Activated naive CD4-positive, alpha-beta T cell (primary cell): ENCODE measurements at places on chromosomes 3 and 15.

DNA sequence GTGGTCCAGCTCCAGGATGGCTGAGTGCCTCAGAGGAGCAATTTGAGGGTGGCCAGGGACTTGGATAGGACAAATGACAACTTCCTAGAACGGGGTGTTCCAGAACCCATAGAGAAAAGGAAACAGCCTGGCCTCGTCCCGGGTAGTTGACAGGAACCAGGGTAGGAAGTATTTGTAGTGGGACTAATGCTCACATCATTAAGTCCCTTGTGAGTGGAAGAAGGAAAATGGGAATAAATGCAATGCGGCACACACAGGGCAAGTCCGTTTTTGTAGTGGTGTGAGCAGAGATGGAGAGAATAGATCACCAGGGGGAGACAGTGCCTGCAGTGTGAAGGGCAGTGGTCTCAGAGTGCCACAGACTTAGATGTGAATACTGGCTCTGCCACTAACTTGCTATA, 19.6 kb downstream of the TIMP4 start:
- no peak for DNase-seq

GRCh38 chr15:81981908-81982307, 63.9 kb downstream of the MEX3B start:
- DNase-seq: no peak

DNA sequence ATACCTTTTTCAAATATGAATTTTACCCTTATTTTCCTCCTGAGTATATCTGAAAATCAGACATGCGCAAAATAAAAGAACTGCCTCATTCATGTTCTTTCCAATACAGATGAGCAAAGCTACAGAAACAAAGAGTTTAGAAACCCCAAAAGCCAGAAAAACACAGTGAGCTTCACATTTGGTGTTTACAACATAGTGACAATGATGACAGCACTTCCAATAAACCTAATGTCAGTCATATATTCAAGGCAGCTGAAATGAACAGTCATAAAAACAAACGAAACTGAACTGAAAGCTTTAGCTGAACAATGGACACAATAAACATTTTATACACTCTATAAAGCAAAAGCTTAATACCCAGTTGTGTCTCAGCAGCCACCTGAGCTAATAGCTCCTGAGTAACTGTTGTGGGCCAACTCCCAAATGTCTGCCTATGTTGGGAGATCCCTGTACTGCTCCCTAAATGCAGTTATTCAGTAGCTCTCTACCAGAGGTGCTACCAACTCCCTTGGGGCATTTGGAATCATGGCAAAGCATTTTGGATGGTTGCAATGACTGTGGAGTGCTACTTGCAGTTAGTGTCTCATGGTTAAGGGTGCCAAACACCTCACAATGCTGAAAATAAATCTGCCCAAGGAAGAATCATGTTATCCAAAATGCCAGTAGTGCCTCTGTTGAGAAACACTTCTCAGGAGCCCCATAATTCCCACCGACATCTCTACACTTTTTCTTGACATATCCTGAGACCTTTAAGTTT, 131.5 kb downstream of the TGFBR2 start:
- DNase-seq: no peak

DNA sequence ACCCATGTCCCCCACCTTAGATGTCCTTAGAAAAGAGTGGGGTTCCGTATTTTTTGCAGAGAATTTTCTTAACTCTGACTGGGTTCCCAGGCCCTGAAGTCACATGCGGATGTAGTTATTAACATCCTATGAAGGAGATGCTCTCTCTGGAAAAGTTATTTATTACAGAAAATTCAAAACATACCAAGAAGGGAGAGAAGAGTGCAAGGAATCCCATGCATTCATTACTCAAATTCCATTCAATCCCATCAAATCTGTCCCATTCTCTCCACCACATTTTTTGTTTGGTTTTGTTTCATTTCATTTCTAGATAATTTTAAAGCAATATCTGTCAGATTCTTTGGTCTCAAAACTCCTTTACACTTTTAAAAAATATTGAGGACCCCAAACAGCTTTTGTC, 34.3 kb upstream of the ANKRD34C start:
- no peak for DNase-seq

GRCh38 chr15:74159773-74160172, 13.7 kb upstream of the ISLR start:
- no peak for DNase-seq

GRCh38 chr3:87792534-87793336, 266.1 kb downstream of the CGGBP1 start:
- DNase-seq: no peak

DNA sequence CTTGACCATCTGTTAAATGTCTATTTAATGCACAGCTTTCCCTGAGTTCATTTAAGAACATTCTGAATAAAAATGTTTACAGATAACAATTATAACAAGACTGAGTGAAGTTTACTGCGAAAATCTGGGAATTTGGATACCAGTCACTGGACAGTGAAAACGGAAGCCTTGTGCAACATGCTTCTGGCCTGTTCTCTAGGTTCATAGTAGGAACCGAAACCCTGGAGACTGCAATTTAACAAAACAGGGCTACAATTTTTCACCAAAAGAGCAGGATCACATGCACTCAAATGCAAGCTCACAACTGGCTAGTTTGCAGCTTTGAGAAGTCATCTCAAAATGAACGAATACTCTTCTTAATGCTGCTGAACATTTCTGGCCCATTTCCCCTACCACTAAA, 435.9 kb downstream of the NR2F2 start:
- no peak for DNase-seq

DNA sequence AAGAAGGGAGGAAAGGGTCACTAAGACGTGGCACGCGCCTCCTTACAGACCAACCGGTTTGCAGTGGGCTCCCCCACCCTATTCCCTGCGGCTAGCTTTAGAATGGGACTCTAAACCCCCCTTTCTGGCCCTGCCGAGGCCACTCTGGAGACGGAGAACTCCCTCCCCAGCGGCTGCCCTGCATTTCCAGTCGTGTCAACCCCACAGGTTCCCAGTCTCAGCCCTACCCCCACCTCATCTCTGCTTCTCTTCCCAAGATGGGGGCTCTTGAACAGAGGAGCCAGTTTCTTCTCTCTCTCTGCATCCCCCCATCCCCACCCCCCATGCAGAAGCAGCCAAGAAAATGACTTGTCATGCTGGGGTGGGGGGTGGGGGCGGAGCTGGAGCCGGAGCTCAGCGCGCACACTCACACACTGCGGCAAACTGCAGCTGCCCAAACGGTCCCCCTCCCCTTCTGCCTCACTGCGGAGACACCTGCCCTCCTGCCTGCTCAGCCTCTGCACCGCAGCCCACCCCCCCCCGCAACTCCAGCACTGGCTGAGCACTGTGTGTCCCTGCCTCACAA, 871 bp downstream of the MAP1A start:
- no peak for DNase-seq

GRCh38 chr3:81888914-81889557, 127.6 kb upstream of the GBE1 start:
- no peak for DNase-seq

GRCh38 chr3:49634736-49635135, 39.4 kb upstream of the APEH start:
- DNase-seq: no peak

- no peak for DNase-seq
Observed at GRCh38 chr15:82875411-82876003, 66.1 kb downstream of the WHAMM start.

- DNase-seq: no peak
Observed at GRCh38 chr15:64738226-64739095, 36.9 kb downstream of the RBPMS2 start.

DNA sequence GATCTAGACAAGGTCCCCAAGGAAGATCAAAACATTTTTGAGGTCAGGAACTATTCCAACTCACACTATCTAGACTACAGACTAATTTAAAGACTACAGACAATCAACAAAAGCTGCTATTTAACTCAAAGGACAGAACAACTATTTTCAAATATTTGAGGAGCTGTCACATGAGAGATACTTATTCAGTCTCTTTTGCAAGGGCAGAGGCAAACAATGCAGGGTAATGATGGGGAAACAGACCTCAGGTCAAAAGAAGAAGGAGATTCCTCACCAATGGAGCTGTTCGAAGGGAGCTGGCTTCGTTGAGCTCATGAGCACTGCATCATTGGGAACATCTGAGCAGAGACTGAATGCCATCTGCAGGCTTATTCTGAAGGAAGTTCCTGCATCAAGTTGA, 231.9 kb downstream of the DTWD1 start:
- no peak for DNase-seq

DNA sequence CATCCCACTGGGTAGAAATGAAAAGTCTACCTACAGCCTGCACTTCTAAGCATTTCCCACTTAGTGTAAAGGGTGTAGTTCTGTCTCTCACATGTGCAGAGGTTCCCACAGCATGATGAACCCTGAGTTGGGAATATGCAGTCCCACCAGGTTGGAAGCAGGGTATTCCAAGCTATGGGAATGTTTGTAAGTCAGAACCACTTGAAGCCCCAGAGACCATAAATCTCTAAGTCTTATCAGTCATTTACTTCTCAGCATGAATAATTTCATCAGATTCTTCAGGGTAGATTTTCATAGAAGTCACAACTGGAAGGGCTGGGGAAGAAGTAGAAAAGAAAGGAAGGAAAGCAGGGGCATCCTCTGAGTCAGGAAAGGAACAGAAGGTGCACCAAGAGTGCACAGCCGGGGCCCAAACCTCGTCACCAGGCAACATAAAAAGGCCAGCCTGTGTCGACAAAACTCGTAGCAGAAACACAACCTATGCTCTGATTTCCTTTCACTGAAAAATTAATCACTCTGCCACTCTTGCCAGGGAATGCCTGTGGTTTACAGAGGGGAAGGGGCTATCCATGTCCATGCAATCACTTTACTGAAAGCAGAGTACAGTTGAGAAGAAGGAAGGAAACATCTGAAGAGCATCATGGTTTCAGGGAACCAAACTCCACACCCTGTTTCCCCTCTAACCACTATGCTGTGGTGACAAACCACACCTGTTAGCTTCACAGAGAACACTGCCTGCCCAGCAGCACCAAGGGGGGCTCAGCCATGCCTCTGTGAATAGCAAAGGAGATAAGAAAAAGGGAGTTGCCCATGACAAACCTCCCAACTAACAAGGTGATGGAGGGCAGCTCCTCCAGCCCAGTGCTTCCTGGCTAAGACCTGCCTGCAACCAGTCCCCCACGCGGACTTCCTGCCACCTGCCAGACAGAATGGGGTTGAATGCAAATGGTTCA, 40.5 kb downstream of the SH3BP5 start:
- peak; percentile 27 for DNase-seq

GRCh38 chr3:129060276-129061022, at the start of gene GP9:
GP9 (plus strand) TSS chr3:129060779; CDS start chr3:129061740, 961 bp downstream.
- no peak for DNase-seq

GRCh38 chr15:34483644-34484043, 46.0 kb upstream of the GOLGA8A start:
- DNase-seq: no peak

DNA sequence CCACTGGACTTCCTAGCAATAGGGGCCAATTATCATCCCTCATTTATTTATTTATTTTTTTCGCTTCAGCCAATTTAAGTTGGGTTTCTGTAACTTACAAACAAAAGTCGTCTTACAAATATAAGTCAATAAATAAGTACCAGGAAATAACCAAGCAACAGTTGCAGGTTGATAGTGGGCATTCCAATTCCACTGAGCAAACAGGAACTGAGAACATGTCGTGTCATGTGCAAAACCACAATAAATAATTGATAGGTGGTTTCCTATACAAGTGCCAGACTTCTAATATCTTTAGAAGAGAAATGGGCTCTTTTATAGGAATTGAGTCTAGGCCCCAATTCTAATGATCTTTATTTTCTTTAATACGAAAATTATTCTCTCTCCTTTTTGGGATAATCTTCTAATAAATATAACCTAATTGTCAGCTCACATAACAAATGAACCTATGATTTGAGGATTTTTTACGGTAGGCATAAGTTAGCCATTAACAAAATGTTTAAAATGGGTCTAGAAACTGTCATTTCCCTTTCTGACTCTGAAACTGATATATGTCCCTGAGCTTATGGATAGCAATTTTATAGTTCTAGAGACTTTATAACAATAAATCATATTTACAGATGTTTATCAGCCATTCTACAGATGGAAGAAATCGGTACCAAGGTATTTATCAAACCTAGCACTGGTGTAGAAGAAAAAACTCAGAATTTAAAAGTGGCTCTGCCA, 571.8 kb downstream of the FOXP1 start:
- no peak for DNase-seq

DNA sequence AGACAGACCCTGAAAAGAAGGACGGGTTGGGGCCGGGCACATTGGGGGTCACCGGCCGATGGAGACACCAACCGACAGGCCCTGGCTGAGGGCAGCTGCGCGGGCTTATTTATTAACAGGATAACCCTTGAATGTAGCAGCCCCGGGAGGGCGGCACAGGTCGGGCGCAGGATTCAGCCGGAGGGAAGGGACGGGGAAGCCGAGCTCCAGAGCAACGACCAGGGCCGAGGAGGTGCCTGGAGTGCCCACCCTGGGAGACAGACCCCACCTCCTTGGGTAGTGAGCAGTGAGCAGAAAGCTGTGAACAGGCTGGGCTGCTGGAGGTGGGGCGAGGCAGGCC, 2.2 kb upstream of the LSMEM2 start:
- no peak for DNase-seq

- no peak for DNase-seq
Observed at GRCh38 chr3:18046131-18046915, 303.9 kb upstream of the TBC1D5 start.

GRCh38 chr3:37793889-37794591, 67.6 kb upstream of the CTDSPL start:
- no peak for DNase-seq

- no peak for DNase-seq
Observed at GRCh38 chr15:39417366-39418134, 163.3 kb upstream of the THBS1 start.

GRCh38 chr15:77834276-77834990, 201.7 kb upstream of the LINGO1 start:
- DNase-seq: no peak

GRCh38 chr3:143526011-143526545, 322.2 kb downstream of the SLC9A9 start:
- DNase-seq: no peak

GRCh38 chr15:72112116-72112515, 5.8 kb downstream of the MYO9A start:
- no peak for DNase-seq

DNA sequence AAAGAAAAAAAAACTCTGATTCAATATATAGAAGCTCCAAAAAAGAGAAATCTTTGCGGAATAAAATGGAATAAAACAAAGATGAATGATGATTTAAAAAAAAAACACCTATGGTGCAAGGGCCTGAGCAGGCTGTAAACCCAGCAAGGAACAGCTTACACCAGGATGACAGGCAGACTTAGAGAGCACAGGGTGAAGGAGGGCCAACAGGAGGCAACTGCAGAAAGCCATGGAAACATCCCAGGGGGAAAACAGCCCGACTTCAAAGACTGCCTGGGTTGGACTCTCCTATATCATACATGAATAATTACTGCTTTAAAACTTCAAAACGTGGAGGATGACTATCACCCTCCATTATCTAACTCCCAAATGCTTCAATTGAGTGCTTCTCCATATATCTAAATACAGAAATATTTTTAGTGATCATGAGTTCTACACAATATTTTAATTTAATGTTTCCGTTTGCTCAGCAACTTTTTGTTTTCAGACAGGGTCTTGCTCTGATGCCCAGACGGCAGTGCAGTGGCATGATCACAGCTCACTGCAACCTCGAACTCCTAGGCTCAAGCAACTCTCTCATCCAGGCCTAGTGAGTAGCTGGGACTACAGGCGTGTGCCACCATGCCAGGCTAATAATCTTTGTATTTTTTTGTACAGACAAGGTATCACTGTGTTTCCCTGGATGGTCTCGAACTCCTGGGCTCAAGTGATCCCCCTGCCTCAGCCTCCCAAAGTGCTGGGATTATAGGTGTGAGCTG, 456.2 kb downstream of the TBL1XR1 start:
- DNase-seq: no peak

GRCh38 chr15:74170875-74171578, 2.5 kb upstream of the ISLR start:
- no peak for DNase-seq

- DNase-seq: no peak
Observed at GRCh38 chr3:130425484-130425883, 80.0 kb downstream of the COL6A5 start.
